ENCODE measurements at places on chromosomes 2 and 18. TPM values are rescaled to one million over a fixed set of nuclear protein-coding genes. Genes with fewer than 3 reads are reported as not detected.

Gene SULT1C4
- 51.7 TPM for polyA plus RNA-seq

Gene KLHL30
- 0.40 TPM for polyA plus RNA-seq

Gene ACMSD
- polyA plus RNA-seq, result 43.9 TPM

Gene SLC11A1
- 0.58 TPM for polyA plus RNA-seq

Gene TUBB8B
- 0.96 TPM for polyA plus RNA-seq

Gene DNER
- 67.2 TPM for polyA plus RNA-seq

Gene CNTNAP5
- 0.03 TPM for polyA plus RNA-seq

Gene TNFAIP6
- polyA plus RNA-seq, result 1.4 TPM

Gene GALNT1
- 73.8 TPM for polyA plus RNA-seq

- DNase-seq, result no peak
Observed at GRCh38 chr2:171804456-171804855, 89.6 kb downstream of the SLC25A12 start.

GRCh38 chr2:130389783-130390182 is 33.9 kb downstream of the PTPN18 start:
- no peak for DNase-seq

- no peak for DNase-seq
Observed at GRCh38 chr2:120520929-120521912, 175.3 kb downstream of the INHBB start.

DNA sequence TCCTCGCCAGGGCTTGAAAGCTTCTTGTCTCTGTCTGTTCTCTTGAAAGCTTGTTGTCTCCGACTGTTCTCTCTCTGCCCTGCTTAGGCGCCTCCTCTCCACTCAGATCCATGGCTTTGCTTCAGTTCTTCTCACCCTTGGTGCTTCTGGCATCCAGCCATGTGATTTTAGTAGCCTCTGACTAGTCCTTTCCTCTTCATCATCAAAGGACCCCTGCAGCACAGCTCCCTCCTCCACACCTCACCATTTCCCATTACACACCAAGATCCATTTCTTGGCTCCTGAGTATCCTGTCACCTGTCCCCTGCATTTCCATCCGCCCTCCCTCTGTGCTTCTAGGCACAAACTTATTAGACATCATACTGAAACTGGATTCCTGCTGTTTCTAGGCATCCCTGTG is 59.4 kb downstream of the ZNF236 start:
- DNase-seq, result no peak

DNA sequence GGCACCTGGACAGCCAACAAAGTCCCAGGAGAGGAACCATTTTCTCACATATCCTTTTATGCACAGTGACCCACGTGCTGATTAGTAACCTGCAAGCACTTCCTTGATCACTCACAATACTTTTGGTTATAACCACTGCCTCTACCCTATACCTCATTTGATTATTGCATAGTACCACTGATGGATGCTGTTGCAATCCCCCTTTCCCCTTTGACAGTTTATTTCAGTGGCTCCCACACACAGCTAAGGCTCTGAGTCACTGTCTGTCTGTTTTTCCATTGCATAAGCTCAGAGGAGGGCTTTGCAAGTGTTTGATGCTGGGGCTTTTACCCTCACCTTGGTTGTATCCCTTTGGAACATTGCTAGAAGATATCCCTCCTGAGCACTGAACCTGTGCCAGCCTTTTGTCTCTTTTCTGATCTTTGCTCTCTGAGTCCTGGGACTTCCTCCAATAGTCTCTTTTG is 101.7 kb upstream of the RBBP8 start:
- no peak for DNase-seq

GRCh38 chr2:237873421-237873831 is 14.0 kb downstream of the RAMP1 start:
- DNase-seq, result no peak

DNA sequence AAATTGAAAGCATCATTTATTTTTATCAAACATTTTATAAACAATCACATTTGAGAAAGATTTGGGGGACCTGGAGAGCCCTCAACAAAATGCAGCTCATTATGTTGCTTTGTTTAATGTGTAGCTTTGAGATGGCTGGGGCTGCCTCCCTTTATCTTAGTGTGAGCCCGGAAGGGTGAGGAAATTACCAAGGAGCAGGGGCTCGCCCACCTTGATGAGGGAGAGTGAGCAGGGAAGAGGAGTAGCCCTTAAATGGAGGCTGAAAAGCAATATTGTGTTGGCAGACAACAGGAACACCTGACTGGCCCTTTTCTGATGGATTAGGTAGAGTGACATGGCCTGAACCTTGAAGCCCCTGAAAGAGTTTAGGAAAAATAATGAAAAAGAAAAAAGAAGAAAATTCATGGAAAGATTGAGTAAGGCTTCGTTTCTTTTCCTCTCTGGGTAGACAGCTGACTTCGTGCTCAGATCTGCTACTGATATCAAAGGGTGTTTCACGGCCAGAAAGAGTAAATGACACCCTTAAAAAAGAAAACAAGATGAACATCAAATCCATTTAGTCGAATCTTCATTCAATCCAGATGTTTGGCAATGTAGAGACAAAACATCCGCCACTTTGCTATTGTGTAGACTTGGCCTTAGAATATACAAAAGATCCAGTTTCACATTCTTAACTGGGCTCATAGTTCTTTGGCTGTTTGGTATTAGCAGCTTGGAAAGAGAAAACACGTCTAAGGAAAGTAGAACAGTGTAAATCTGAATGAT is 206.5 kb upstream of the TCF4 start:
- no peak for DNase-seq

- no peak for DNase-seq
Observed at GRCh38 chr2:12884713-12885282, 168.1 kb downstream of the TRIB2 start.

DNA sequence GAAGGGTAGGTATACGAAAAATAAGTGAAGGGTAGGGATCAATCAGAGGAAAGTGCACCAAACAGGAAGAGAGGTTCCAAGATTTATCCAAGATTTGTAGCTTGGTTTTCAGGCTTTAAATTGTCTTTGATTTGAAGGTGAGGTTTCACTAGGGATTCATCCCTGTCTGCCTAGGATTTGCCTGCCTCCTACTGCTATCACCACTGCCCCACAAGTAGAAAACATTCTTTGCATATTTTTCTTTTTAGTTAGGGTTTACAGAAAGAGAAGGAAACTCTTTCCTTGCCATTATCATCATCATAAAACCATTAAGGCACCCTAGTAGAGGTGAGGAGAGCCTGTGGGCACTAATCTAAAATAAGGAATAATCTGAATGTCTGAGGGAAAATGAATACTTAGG is 45.8 kb upstream of the TANC1 start:
- no peak for DNase-seq

GRCh38 chr2:108189316-108189715 is 50.5 kb upstream of the SULT1C3 start:
- no peak for DNase-seq

- no peak for DNase-seq
Observed at GRCh38 chr2:165471349-165471950, 2.0 kb downstream of the CSRNP3 start.

DNA sequence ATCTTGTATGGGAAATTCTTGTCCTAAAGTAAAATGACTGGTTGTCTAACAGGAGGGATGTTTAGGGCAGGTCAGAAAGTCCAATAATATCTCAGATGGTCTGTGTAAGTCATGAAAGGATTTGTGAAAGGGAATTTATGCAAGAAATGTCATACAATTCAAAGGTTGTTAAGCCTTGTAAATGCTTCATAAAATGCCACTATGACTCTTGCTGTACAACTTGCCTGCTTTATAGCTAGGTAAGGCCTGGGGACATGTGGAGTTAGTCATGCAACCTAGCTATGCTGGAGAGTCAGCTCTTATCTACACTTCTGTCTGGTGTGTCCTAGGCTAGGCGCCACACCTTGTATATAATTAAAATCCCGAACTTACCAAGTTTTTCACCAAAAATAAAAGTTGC is 36.9 kb upstream of the VWA3B start:
- no peak for DNase-seq

- peak; percentile 25 for DNase-seq
Observed at GRCh38 chr2:158580760-158581159, 124.0 kb downstream of the PKP4 start.

DNA sequence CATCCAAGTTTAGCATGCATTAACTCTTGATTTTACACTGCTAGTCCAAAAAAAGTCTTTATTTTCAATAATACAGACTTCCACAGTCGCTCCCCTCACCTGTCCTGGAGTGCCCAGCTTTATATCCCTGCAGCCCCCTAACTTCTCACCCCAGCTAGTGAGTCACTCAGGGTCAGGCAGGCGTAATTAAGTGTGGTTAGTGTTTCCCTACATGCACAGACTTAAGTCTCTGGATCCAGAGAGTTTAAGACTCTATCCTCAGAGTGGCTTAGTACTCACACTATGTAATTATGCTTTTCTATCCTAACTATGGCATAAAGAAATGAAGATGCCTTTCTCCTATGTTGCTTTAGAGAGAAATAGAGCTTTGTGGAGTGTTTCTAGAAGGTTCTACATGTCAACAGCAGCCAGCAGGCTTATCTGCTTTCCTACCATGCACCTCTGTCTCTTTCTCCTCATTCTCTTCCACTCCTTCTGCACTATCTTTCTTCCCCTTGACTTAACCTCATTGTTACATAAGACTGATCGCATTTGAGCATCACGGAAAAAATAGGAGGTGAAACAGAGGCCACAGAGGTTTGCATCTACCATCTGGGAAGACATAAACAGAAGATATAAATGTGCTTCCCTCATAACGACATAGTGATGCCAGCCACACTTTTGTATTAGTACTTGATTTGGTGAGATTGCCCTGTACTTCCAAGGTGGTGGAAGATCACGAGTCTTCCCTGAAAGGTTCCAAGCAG is 34.4 kb upstream of the PMAIP1 start:
- DNase-seq, result no peak

DNA sequence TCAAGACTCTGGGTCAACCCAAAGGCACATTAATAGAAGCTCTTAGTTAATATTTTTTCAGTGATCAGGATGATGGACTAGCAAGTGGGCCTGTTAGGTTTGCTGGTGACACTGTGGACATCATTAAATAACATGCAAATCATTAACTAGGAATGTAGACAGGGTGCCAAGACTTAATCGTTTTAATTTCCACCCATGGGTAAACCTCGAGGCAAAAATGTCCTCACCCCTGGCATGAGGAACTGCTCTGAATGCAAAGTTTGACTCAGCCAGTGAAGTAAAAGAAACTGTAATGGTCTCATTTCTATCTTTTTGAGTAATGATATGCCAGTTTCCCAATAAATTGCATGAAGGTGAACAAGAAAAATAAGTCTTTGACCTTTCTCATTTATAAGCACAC is 152.6 kb upstream of the MEX3C start:
- no peak for DNase-seq

GRCh38 chr18:51028201-51028805 is 1.7 kb upstream of the SMAD4 start:
- no peak for DNase-seq

DNA sequence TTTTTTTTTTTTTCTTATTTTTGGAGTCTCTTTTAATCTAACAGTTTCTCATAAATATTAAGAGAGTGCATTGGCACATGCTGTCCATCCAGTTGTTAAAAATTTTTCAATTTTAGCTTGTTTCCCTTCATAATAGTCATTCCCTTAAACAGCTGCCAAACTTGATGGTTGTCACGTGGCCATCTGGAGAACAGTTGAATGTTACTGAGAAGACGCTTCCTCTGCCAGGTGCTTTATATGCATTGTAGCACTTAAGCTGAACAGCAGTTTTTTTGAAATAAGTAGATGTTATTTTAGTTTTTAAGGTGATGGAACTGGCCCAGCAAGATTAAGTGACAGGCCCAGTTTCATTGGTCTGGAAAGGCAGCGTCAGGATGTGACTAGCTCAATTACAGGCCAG is 3.3 kb downstream of the SMARCAL1 start:
- no peak for DNase-seq

GRCh38 chr2:118016911-118017310 is 3.0 kb upstream of the CCDC93 start:
- no peak for DNase-seq

DNA sequence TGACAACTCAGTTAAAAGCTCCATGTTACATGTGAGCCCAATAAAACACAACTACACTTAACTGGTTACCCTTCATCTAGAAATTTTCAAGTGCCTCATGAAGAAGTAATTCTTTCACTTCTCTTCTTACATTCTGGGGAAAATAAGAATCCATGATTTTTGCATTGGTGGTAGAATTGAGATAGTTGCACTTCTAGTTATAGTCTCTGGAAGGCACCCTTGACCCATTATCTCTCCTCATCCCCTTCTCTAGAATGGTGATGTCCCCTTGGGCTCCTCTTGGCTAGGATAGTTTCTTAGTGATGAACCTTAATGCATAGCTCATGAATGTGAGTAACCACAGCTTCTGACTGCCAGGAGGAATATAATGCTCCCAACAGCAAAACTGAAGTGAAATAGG is 3.6 kb downstream of the LGALSL start:
- DNase-seq, result no peak

DNA sequence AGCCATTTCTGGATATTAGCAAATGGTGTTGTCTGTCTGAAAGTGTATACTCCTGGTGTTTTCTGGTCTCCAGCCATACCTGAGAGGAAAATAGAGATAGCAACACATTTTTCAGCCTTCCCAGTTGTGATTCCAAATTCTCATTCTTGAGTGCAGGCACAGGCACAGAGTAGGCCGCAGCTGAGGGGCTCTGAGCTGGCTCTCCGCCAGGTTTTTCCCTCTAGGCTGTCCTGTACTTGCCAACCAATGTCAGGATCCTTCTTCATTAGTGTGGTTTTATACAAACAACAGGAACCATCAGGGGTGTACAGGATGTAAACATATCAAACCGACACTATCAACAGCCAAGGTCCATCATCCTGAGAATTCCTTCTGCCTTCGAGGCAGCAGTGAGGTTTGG is 1733.6 kb upstream of the CELF4 start:
- DNase-seq, result no peak

GRCh38 chr2:237662671-237663093 is 35.3 kb downstream of the LRRFIP1 start:
- DNase-seq, result peak; percentile 93

DNA sequence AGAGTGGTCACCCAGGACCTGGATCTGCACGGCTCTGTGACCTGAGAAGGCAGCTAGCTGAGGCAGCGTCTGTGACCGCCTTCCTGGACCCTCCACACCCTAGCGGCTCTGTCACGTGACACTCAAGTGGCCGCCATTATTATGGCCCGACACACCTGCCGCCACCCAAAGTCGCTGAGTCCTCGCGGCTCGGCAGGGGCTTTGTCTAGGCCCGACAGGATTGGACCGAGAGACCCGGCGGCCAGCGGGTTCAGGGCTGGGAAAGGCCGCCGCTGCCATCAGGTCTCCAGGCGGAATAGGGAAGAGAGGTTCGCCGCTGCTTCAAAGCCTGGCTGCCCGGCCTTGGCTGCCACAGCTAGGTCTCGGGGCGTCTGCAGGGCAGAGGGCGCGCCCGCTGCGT is 1162.5 kb upstream of the LRRTM1 start:
- no peak for DNase-seq

Data from left kidney (tissue), 8 donors.